Fibroblast of villous mesenchyme (primary cell): ENCODE measurements at places on chromosomes 7 and 10. TPM values are rescaled to one million over a fixed set of nuclear protein-coding genes. Genes with fewer than 3 reads are reported as not detected.

GIMAP8 gene
- under 0.01 TPM in 1 of 2 replicates, not detected in the other for total RNA-seq

EN2 gene
- total RNA-seq = under 0.01 TPM in 1 of 2 replicates, not detected in the other

CTAGE6 gene
- 0.32 and 0.43 TPM in 2 replicates for total RNA-seq

C7orf25 gene
- 4.5 and 5.2 TPM in 2 replicates for total RNA-seq

PLEKHS1 gene
- under 0.01 TPM in 1 of 2 replicates, not detected in the other for total RNA-seq

CD36 gene
- total RNA-seq = 1.3 and 4.3 TPM in 2 replicates

HOXA5 gene
- total RNA-seq = 7.4 and 10.8 TPM in 2 replicates

SUV39H2 gene
- 11.3 and 27.2 TPM in 2 replicates for total RNA-seq

ZNF503 gene
- total RNA-seq = 7.8 and 11.9 TPM in 2 replicates

SPRN gene
- 0.32 and 0.43 TPM in 2 replicates for total RNA-seq

ASIC3 gene
- under 0.01 and 0.32 TPM in 2 replicates for total RNA-seq

CALML3 gene
- not detected in 2 replicates for total RNA-seq

PPP2R2D gene
- total RNA-seq = 25.4 and 30.7 TPM in 2 replicates

FZD1 gene
- total RNA-seq = 5.2 and 9.0 TPM in 2 replicates

CYP3A7 gene
- total RNA-seq = not detected in 2 replicates

EPHA1 gene
- 0.32 TPM in 1 of 2 replicates, not detected in the other for total RNA-seq

BTBD16 gene
- not detected in 2 replicates for total RNA-seq

CXCL12 gene
- total RNA-seq = 67.4 and 69.9 TPM in 2 replicates

KLF14 gene
- under 0.01 TPM in 2 replicates for total RNA-seq

RAPGEF5 gene
- total RNA-seq = 0.64 and 0.86 TPM in 2 replicates

PIK3AP1 gene
- under 0.01 TPM in 1 of 2 replicates, not detected in the other for total RNA-seq

CALY gene
- not detected in 2 replicates for total RNA-seq

IQUB gene
- total RNA-seq = 0.43 and 0.97 TPM in 2 replicates

TRIL gene
- under 0.01 and 1.9 TPM in 2 replicates for total RNA-seq

LIPF gene
- total RNA-seq = not detected in 2 replicates

SPAM1 gene
- total RNA-seq = not detected in 2 replicates

AGAP3 gene
- total RNA-seq = 59.2 and 83.8 TPM in 2 replicates

LBX1 gene
- not detected in 2 replicates for total RNA-seq

UNCX gene
- not detected in 2 replicates for total RNA-seq

MBLAC1 gene
- 1.7 and 4.2 TPM in 2 replicates for total RNA-seq

PCDH15 gene
- total RNA-seq = not detected in 2 replicates

CHST3 gene
- total RNA-seq = 37.4 and 58.3 TPM in 2 replicates

PTN gene
- 9.1 and 25.1 TPM in 2 replicates for total RNA-seq

HMX3 gene
- not detected in 2 replicates for total RNA-seq

PRSS37 gene
- not detected in 2 replicates for total RNA-seq

EBLN1 gene
- total RNA-seq = not detected in 2 replicates

AGAP4 gene
- total RNA-seq = 3.5 and 7.8 TPM in 2 replicates

CCM2 gene
- total RNA-seq = 41.9 and 45.4 TPM in 2 replicates
